NCI-H446 (cell line): ENCODE measurements at places on chromosomes 5 and 9.

DNA sequence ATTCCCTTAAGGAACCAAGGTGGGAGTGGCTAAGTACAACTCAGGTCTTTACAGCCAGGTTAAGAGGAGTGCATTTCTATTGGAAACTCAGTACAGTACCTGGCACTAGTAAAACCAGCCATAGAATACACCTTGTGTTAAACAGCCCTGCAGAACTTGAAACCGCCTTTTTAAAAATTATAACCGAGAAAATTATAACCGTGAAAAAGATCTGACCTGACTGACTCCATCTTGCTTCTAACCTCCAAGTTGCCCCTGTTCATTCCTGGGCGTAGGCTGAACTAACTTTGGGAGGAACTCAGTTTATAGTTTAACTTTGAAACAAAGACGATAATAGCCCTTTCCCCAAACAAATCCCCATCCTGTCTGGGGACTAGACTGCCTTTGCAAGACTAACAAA, 132.3 kb downstream of the SUSD1 start:
- no peak for DNase-seq

- DNase-seq = no peak
Measured at GRCh38 chr5:176737746-176738636, 72.4 kb upstream of the UNC5A start.

DNA sequence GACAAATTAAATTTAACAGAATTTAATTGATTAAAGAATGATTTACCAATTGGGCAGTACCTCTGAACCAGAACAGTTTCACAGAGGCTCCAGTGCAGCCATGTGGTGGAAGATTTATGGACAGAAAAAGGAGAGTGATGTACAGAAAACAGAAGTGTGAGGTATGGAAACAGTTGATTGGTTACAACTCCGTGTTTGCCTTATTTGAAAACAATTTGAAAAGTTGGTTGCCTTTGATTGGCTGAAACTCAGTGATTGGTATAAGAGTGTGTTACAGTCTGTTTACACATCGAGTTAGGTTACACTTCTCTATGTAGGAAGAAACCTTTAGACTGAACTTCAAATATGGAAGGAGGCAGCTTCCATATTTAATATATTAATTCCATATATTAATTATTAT, 30.1 kb downstream of the KIAA1958 start:
- DNase-seq = no peak

- no peak for DNase-seq
Measured at GRCh38 chr9:114745108-114745848, 60.6 kb downstream of the TNFSF15 start.

DNA sequence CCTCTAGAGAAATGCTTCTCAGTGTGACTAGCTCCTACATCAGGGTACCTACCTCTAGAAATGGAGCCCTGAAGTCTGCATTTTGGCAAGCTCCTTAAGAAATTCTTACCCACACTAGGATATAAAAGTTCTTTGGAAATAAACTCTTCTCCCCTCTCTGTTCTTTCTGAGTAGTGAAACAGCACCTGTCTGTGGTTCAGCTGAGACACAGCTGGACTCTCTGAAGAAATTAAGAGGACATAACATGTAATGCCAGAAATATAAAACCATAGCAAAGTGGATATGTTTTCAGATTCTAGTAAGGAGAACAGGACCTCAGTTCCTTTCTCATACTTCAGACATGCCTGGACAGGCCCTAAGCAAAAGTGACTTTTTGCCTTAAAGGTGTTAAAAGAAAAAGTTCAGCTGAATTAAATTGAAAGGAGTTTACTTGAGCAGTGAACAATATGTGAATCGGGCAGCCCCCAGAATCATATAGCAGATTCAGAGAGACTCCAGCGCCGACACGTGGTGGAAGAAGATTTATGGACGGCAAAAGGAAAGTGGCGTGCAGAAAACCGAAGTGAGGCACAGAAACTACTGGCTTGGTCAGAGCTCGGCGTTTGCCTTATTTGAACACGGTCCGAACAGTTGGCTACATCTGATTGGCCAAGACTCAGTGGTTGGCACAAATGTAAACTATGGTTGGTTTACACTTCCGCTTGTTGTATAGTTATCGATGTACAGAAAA, 64.5 kb downstream of the PRKACG start:
- DNase-seq = no peak

GRCh38 chr9:114238891-114239875, 83.7 kb upstream of the ORM1 start:
- DNase-seq = no peak

DNA sequence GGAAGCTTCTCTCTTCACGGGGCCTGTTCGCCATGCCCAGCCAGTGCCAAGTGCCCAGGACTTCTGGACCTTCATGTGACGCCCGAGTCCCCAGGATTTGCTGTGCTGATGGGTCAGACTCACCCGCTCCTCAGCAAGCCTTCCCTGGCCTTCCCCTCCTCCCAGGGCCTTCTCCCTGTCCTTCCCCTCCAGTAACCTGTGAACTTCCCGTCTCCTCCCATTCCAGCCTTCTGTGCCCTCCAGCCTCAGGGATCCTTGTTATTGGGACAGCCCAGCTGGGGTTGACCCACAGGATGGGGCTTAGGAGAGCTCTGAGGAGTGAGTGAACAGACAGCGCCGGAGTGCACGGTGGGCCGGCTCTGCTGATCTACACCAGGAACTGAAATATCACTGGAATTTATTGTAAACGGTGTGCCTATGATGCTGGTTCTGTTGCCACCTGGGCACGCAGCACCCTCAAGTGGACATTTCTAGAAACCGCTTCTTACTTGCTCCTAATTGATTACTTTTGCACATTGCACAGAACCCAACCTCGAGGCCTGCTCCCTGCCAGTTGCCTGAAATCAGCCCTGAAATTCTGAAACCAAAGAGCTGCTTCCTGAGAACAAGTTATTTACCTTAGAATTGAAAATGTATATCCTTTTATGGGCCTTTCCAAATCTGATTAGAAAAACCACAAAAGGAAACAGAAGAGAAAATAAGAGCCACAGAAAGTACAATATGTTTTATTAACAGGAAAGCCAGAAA, 1.5 kb downstream of the SPAAR start:
- peak; percentile 37 for DNase-seq

DNA sequence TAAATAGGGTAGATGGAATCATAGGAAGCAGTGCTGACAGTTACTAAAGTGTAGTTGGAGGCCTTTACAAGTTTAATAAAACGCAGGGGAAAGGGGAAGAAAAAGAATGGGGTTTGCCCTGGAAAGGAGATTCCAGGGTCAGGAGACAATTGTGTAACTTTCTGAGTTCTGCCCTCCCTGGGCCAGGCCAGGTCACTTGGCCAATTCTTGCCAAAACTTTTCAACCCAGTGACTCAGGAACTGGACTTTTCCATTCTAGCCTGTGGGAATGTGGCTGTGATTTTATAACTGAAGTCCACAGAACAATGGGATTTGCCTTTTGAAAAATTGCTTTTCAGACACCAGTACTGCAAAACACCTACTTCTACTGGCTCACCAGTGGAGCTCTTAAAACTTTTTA, 289.8 kb upstream of the ANKRD55 start:
- DNase-seq = no peak

- no peak for DNase-seq
Measured at GRCh38 chr5:31421806-31422586, 109.9 kb downstream of the DROSHA start.

GRCh38 chr9:89390578-89391116, 72.3 kb downstream of the SECISBP2 start:
- DNase-seq = no peak

- DNase-seq = no peak
Measured at GRCh38 chr5:187617-188451, 3.5 kb upstream of the LRRC14B start.

GRCh38 chr9:134694714-134695113, 53.1 kb downstream of the COL5A1 start:
- DNase-seq = no peak

- DNase-seq = no peak
Measured at GRCh38 chr5:76046741-76047140, 36.4 kb upstream of the SV2C start.

DNA sequence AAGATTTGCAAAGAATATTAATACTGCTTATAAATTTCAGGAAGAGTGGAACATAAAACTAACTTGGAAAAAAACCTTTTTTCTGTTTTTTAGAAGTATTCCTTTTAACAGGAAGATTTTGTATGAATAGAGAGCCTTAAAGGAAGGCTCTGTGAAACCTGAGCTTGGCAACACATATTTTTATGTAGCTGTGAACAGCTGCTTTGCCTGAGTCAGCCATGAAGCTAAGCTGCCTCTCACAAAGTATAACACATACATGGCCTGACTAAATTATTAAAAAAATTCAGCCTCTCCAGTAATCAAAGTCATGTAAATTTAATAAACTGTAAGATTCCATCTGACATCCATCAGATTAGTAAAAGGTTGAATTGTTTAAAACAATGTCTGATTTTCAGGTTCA, 547.5 kb downstream of the ELAVL2 start:
- DNase-seq = peak; percentile 21

DNA sequence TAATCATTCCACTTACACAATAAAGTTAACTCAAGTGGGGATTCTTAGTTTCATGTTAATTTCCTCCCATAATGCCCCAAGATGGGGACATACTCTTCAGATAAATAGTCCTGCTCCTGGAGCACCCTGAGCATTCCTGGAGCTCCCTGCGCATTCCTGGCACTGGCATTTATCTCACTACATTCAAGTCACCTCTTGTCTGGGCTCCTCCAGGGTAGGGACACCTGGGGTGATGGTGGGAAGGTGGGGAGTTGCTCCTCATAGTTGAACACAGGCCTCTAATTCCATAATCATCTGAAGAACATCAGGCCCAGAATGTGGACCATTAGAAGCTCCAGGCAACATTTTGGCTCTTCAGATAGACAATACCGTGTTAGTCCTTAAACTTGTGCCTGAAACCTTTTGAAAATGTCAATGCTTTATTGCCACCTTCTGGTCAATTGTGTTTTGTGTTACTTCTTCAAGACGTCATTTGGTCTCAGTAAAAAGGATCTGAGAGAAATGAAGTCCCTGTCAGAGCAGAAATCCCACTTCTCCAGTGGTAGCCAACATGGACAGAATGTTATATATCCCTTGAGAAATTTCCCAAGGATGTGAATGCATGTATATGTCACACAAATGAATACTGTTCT, 14.2 kb upstream of the AGGF1 start:
- no peak for DNase-seq

DNA sequence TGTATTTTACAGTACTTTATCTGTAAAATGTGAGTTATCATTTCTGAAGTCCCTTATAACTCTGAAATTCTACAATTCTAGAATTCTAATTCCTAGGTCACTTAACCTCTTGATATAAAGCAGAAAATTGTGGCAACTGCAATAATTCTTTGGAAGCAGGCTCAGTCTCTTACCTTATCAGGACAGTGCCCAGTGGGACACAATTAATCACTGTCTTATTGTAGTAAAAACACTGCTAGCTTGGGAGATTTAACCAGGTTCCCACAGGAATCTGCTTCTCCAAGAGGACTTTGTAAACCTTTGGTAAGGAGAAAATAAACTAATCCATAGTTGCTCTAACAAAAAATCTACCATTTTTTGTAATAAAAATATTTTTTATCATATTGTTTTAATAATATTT, 18.3 kb upstream of the SPATA9 start:
- DNase-seq = no peak

GRCh38 chr9:83934569-83935275, 13.5 kb upstream of the KIF27 start:
- no peak for DNase-seq

DNA sequence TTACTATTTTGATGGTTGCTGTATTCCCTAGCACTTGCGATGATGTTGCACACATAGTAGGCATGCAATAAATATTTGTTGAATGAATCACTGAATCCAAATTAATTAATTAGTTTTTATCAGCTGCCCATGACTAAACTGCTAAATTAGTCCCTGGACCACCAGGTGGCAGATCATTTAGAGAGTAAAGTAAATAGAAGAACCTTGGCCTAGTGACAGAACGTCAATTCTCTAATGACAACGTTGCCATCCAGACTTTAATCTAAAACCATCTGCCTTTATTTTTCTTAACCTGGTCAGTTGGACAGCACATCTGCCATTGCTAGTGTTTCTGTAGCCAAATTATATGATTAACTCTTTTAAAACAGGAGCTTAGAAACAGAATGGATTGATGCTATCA, 457.5 kb downstream of the KIF4B start:
- DNase-seq = peak; percentile 56

DNA sequence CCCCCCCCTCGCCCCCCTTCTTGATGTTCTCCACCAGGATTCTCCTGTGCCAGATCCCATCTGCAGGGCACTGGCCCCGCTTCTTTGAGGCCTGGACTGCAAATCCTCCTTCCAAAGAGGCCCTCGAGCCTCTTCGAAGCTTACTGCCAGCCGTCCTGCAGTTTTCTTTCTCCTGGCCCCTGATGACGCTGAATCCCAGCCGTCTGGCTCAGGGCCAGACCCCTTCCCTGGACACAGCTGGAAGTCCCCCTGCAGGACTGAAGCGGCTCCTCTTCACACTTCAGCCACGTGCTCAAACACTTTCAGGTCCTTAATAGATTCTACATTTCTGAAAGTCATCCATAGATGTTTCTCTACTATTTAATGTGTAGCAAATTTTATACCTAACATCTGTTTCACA, 121.5 kb downstream of the EHMT1 start:
- DNase-seq = peak; percentile 24

DNA sequence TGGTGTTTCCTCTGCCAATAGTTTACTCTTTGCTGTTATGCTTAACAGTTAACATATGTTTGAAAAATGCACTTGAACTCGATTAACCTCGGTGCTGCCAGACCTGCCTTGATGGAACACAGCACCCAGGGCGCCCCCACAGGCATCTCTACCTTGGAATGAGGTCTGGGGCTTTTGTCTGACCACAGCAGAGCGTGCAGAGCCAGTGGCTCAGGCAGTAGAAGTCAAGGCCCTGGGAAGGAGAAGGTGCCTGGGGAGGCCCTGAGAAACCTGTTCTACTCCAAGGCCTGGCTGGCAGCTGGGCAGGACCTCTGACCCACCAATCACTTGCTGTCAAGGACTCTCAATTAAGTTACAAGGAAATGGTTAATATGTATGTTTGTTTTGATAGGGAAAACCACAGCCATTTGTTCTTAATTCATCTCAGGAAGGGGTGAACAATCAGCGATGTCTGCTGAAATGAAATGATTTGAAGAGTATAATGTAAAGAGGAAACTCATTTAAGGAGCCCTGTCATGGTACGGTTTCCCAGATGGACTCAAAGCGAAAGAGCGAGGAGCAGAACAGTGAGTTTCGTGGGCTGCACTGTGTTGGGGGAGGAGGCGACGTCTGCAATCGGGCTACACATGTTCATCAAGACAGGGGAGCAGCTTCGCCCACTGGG, 21.9 kb downstream of the MACROH2A1 start:
- DNase-seq = no peak

DNA sequence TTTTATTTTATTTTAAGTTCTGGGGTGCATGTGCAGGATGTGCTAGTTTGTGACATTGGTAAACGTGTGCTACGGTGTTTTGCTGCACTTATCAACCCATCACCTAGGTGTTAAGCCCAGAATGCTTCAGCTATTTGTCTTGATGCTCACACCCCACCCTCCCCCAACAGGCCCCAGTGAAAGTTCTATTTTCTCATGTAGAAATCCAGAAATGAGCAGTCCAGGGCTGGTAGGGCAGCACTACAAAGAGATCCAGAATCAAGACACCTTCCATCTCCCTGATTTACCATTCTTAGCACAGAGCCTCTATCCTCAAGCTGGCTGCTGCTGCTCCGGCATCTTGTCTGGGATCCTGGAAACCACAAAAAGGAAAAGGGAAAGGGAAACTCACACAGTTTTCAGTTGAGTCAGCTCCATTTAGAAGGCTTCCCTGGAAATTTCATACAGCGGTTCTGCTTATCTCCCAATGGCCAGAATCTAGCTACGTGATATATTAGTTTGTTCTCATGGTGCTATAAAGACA, 85.4 kb upstream of the SMARCA2 start:
- DNase-seq = no peak

GRCh38 chr5:162384225-162384624, 316.7 kb downstream of the GABRG2 start:
- no peak for DNase-seq

GRCh38 chr9:77028478-77028877, 9.0 kb downstream of the FOXB2 start:
- no peak for DNase-seq
